Kidney (tissue), 22 donors: ENCODE measurements at places on chromosomes 11 and 22.

- DNase-seq = no peak
Observed at GRCh38 chr11:20399498-20399897, 12.0 kb downstream of the PRMT3 start.

GRCh38 chr11:124944565-124944964, 8.7 kb upstream of the HEPACAM start:
- no peak for DNase-seq

DNA sequence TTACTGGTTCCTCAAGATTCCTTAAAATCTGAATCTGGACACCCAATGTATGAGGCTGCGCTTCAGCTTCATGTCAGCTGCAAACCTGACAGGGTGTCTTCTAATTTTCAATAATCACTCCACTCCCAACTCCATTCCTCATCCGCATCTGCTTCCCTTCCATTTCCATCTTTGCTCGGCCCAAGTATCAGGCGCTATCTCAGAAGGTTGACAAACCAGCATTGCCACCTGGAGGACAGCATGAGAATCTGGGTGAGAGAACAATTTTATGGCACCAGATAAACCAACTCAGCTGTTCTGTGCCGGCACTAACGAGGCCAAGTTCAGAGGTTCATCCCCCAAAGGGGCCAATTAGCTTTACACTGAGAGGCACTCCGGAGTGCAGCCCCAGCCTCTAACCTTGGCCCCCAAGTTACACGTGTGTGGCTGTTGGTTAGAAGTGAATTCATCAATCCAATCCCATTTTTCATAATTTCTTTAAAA, 79.1 kb upstream of the LMO2 start:
- peak; percentile 88 for DNase-seq

DNA sequence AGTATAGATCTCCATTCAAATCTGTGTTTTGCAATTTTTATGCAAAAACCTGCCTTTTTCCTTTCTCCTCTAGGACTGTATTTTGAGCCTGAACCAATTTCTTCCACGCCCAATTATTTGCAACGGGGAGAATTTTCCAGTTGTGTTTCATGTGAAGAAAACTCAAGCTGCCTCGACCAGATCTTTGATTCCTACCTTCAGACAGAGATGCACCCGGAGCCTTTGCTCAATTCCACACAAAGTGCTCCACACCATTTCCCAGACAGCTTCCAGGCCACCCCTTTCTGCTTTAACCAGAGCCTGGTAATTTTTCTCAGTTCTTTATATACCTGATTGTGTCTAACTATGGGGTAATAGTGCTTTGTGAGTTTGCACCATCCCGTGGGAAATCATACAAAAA, 8.0 kb downstream of the POU2AF3 start:
- no peak for DNase-seq

- no peak for DNase-seq
Observed at GRCh38 chr11:115222218-115222862, 281.9 kb downstream of the CADM1 start.

GRCh38 chr11:19918302-19919049, 205.8 kb downstream of the NAV2 start:
- no peak for DNase-seq
